ENCODE measurements at places on chromosomes 5 and 9.

DNA sequence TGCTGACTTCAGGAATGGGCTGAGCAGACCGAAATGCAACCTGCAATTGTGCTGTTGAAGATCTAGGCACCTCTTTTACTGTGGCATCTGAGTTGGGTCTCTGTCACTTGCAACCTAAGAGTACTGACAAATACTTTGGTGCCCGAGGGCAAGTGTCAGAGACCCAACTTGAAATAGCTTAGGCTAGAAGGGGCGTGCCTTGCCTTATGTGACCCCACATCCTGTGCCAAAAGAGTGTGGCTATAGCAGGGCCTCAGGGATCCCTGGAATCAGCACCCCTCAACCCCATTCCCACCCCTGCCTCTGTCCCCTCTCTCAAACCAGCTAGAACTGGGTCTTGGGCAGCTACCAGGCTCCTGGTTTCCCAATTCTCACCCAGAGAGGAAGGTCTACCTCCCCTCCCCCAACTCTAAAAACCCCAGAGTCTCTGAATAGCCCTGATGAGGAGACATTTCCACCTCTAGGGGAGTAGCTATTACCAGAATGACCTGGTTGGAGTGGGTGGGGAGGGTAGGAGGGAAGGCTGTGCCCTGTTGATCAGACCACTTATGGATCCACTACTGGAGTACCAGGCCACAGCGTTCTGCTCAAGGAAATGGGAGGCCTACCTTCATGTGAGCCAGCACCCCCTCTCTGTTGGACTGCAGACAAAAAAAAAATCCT lies 17.5 kb downstream of the RAI14 start:
- no peak for DNase-seq

- DNase-seq, result no peak
Measured at GRCh38 chr9:72294936-72295335, 70.1 kb downstream of the ZFAND5 start.

DNA sequence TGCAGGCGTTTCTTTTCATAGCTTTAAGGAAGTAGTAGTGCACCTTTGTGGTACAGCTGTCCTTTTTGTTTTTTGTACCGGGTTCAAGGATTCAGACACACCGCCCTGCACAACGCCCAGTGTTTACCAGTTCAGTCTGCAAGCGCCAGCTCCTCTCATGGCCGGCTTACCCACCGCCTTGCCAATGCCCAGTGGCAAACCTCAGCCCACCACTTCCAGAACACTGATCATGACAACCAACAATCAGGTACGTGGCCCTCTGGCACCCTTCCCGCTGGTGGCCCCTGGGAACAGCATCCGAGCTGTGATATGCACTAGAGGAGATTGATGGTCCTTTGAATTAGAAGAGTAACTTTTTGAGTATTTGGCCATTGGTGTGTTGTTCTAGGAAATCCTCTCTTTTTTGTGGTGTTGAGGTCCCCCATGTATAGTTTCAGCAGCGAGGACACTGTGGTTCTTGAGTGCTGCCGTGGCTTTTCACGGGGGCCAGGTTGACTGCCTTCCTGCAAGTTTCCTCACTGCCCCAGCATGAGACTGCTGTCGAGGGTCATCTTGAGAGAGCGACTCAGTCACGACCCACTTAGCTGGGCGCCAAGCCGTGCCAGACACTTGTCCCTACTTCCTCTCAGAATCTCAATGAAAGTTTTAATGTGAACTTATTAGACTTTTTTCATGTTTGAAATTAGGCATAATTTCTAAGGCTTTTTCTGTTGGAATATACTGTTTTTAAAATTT lies 37.9 kb downstream of the TENT4A start:
- no peak for DNase-seq

DNA sequence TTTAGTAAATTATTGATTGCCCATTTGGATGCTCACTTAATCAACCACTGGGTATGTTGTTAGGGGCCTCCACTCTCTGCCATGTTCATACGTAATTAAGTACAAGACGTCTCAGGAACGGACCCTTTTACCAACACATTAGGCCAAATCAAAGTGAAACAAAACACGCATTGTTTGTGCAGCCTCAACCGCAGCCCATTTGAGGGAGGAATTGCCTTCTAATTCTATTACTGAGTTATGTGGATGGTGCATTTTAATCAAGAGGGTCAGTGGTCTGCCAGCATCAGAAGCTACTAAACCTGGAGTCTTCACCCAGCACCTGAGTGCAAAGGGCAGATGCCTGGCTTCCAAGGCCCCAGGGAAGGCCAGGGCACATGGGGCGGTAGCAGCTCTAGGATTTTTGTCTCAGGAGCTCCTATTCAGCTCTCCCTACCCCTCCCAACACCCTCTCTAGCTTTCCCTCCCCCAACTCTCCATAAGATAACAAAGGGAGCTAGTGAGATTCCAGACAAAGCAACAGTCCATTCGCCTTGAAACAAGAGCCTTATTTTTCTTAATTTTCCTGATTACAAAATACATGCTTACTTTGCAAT lies 7.9 kb upstream of the MED27 start:
- DNase-seq, result no peak

DNA sequence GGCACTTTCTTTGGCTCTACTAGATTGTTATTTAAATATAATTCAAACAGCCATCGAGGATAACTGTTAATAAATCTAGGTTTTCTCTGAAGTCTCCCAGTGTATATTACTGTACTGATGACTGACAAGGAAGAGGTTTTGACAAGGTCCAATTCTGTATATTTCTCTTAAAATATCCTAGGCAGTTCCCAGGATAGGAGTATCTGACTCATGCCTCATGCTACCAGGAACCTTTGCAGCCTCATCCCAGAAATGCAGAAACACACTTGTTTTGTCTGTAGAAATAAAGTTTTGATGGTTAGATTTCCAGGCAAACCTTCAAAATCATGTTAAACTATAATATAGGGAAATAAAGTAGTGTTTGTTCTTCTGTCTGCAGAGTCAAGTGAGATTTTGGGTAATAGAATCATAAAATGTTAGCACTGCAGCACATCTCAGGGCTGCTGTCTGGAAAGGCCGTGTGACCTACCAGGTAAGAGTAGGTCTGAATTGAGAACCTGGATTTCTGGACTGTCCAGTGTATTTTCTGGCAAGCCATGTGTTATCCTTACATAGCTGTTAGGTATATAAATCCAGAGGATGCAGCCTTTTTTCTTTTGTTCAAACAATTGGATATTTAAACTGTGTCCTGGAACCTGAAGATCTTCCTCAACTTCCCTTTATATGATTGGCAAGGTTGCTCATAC lies 8.3 kb downstream of the UBE2D2 start:
- no peak for DNase-seq

GRCh38 chr5:113108485-113108884 lies 131.9 kb downstream of the DCP2 start:
- no peak for DNase-seq

- DNase-seq, result no peak
Measured at GRCh38 chr9:127574072-127574993, 37.7 kb upstream of the STXBP1 start.

DNA sequence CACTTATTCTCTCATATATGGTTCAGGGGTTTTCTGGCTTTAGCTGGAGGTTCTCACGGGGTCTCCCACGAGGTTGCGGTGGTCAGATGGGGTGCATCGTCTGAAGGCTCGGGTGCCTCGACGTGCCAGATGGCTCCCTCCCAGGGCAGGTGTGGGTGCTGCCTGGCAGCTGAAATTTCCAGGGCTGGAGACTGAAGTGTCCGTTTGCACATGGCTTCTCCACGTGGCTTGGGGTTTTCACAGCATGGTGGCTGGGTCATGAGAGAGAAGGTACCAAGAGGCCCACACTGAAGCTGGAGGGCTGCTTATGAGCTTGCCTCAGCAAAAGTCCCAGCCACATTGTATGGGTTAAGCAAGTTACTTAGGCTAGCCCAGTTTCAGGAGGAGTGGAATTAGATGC lies 218.6 kb downstream of the AGTPBP1 start:
- no peak for DNase-seq

DNA sequence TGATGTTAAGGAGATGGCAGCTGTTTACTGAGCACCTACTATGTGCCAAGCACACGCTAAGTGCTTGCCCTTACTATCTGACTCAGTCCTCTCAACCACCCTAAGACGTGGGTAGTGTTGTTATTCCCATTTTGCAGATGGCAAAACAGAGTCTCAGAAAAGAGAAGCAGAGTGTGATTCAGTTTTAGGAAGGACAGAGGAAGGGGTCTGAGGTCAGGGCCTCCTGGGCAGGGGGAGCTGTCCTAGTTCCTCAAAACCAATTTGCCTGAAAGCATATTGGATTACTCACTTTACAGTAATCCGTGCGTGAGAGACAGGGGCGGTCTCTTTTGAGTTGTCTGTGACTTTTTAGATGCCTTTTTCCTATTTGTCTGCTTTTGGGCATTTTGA lies 23.2 kb downstream of the DNM1 start:
- DNase-seq, result no peak

- DNase-seq, result no peak
Measured at GRCh38 chr9:93261735-93262523, 78.0 kb downstream of the WNK2 start.

- DNase-seq, result no peak
Measured at GRCh38 chr5:79408028-79408427, 105.9 kb downstream of the HOMER1 start.

GRCh38 chr9:133579601-133580418 lies 29.4 kb downstream of the FAM163B start:
- no peak for DNase-seq

DNA sequence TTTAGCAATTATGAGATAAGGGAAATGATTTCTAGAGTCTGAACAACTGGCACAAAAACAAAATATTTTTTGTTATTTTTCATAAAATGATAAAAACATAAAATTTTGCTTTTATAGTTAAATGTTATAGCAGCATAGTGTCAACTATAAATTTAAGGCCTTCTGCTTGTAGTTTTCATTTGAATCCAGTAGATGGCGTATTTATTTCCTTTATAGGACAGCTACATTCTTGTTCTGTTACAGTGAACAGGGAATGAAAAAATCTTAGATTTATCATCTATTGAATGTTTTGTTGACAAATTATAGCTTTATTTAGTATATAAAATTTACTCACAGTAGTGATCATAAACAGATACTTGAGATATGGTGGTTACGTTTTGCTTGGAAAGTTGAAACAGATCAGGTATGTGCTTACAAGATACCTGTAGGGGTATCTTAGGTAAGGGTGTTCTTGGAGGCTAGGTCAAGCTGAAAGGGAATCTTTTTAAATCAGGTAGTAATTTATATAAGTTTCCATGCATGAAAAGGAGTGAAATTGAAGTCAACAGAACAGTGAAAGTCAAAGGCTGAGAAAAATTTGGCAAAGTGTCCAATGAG lies 239.3 kb upstream of the GRIN3A start:
- DNase-seq, result no peak

GRCh38 chr9:110669433-110669832 lies 842 bp downstream of the MUSK start:
- no peak for DNase-seq

GRCh38 chr9:121694600-121694999 lies 43.2 kb downstream of the DAB2IP start:
- no peak for DNase-seq

DNA sequence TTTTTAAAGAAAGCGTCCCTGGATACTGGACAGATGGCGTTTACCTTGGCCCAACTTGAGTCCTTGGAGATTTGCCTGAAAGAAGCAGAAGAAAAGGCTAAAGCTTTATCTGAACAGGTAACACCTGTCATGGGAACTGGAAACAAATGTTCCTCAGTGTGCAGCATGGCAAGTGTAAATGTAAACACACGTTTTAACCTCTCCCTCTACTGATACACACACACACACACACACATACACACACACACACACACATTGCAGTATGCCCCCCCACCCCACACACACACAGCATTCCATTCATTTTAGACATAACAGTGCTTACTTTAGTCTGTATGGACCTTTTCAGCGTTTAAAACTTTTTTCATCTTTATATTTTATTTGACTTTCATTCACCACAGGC lies 51.1 kb downstream of the CCDC192 start:
- DNase-seq, result no peak

- DNase-seq, result no peak
Measured at GRCh38 chr5:35360671-35361070, 130.4 kb upstream of the PRLR start.

DNA sequence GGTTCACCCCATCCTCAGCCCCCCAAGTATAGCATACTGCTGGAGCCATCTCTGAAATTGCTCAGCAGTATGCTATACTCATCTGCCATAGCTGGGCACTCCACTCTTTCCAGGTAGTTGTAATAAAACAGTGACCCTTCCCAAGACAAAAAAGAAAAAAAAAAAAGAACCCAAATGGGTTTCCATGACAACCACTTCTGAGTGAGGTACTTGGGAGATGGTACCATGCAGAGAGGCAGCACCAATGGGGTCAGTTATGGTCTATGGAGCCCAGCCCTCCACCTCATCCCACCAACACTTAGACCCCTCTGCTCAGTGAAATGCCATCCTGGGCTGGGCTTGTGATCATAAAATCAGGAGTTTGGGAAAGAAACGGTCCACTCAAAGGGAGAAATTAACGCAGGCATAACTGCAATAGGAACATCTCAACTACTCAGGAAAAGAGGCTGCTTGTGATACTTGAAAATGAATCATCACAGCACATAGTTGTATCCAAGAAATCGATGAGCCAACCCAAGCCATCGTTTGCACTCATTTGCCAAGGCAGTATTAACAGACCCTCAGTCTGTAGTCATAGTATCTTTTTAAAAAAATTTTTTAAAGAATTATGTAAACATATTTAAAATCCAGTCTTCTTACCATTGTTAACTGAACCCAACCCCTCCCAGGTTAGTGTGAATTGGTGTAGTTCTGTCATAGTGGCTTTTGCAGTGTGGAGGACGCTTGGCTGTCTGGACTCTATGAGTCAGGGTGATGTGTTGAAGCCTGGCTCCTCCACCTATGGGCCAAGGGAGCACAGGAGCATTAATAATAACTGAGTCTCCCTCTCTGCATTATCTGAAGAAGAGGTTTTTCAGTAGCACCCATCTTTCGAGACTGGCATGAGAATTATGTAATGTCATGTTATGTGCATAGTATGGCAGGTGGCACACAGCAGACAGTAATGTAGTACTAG lies 402.7 kb downstream of the SPOCK1 start:
- DNase-seq, result no peak

DNA sequence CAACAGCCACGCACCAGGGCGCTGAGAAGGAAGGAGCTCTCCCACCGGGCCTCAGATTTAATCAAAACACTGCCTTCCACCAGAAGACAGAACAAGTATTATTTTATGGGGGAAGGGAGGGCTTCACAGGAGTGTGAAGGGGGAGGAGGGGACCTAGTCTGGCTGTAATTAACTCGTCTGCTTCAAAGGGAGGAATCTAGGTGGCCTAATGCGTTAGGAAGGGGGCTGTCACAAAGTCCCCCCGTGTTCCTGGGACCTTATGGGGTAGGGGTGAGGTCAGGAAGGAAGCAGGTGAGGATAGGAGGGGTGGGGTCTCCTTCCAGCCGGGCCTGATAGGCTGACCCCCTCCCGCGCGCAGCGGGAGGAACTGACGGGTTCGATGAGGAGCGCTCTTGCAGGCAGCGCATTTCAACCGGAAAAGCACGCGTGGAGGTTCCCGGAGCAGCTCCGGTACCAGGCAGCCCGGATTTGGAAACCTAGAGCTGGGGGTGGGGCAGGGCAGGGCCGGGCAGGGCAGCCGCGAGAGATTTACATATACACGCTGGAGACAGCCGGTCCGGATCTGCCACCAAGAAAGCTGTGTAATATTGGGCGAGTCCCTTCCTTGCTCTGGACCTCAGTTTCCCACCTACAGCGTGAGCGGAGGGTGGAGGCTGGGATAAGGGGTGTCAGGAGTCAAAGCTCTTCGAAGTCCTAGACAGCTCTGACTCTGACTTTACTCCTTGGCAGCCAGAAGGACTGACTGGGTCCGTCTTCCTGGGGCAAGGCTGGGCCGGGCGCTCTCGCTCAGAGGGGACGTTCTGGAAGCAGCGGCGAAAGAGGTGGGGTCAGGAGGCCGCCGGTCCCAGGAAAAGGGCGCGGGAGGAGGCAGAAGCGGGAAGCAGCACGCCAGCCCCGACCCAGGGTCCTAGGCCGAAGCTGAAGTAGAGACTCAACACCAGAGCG lies 1.8 kb downstream of the SHB start:
- no peak for DNase-seq

Data from AG09309 (cell line).